ENCODE measurements at places on chromosomes 16 and 17.
A peak's percentile ranks its signal among the peaks of the same experiment; 100 is the strongest.

DNA sequence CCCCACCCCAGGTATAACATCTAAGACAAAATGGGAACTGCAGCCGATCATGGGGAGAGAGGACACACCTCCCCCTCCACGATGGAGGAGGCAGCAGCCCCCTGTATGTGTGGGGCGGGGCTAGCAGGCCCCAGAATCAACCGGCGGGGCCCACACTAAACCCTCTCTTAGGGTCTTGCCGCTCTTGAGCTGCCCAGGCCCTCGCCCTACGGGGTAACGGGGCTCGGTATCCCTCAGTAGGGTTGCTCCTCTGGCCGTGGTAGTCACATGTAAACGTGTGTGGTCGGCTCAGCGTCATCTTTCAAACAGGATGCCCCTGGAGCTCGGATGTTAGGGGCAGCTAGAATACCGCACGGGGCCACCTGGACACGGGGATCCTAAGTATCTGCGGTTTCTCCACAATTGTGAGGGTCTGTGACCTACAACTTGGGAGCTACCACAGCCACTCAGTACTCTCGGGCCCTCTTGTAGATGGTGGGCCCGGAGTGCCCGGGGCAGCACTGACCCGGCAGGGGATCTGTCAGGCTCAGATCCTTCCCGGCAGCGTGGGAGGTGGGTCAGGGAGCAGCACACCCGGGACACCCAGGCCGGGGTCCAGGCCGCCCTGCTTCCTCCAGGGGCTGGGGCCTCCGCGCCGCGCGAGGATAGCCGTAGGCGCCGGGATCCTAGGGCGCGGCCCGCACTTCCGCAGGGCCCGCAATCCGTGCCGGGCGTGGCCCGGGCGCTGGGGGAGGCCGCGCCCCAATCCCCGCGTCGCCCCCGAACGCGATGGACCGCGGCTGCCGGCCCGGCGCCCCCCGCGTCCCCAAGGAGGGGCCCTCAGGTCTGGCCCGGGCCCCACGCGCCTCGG lies 781 bp downstream of the ARHGDIA start:
- no peak for DNase-seq

GRCh38 chr17:80860101-80860671 lies 131.5 kb upstream of the CHMP6 start:
- DNase-seq, result no peak

DNA sequence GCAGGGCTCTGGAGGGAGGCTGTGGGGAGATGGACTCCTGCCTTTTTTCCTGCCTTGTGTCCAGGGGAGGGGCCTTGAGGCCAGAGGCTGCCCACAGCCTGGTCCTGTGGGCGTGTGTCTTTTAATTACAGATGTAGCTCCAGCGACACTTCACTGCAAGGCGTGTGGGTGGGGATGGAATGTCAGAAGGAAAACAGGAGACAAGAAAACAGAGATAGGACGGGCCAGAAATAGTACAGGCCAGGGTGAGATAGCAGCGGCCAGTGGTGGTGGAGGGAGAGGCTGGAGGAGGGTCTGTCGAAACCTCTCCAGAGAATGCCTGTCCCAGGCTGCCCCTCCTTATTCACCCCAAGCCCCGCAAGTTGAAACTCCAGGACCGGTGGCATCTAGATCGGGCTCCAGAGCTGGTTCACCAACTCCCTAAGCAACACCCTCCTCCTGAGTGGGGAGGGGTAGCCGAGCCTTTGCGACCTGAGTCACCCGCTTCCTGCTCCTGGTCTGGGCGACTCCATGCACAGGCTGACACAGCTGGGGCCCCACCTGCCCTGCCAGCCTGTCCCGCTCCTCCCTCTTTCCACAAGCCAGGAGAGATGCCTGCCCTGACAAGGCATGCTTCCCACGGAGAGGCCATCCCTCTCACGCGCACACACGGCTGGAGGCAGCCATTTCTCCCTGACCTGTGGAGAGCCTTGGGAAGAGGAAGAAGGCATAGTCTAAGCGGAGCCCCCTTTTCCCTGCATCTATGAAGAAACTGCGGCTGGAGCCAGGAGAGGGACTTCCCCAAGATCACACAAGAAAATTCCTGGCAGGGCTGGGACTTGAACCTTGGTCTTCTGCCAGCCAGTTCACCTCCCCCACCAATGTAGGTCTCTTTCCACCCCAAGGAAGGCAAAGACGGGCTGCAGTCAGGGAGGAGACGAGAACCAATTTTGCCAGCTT lies 6.6 kb upstream of the JUP start:
- DNase-seq, result no peak

DNA sequence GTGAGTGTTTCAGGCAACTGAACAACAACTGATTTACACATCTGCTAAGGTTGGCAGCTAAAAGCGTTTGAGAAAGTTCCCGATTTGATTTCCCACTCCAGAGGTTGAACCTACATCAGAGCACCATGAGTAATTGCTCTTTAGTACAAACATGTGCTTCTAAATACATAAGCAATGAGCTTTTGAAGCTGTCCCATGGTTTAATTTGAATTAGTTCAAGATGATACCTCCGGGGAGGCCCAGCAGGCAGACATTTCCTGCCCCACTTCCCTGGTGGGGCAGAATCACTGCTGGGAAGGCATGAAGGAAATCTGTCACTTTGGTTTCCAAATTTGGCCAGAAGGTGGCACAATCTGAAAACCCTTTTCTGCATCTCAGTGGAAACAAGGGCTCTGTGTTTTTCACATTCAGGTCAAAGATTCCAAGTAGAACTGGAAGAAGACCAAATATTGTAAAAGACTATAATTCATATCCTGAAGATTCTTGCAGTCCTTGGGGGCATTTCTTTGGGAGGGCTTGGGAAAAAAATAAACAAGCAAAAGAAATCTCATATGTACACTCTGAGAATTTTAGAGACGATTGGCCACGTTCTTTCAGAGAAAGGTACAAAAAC lies 176.2 kb upstream of the FAM20A start:
- DNase-seq, result peak; percentile 87

DNA sequence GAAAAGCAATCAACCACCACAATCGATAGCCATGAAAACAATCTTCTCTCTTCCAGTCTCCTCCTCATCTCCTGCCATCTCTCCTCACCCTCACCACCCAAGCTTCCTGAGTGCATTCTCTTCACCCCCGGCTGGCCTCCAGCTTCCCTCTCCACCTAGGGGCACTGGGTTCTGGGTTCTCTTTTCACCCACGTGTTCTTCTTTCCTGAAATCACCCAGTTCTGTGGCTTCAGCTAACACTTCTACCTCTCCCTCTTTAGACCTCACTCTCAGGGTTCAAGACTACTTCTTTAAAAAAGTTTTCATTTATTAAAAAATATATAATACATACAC lies 8.2 kb downstream of the ITGAM start:
- no peak for DNase-seq

GRCh38 chr17:31820691-31821435 lies 38.2 kb downstream of the COPRS start:
- no peak for DNase-seq

DNA sequence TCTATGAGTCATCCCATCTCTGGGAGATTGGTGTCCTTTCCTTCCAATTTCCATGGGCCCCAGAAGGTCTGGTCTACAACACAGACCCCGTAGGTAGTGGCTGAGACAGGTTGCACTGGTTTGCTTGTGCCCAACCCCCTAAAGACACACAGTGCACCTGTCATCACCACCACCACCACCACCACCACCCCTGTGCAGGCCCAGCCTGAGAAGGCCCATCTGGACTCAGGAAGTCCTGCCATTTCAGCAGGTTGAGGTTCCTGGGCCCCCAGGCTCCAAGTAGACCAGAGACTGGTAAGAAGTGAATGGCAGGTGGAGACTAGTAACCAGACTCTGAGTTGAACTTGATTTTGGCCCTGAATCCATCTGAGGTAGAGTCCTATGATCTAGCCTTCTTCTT lies 25.9 kb upstream of the PHB1 start:
- DNase-seq, result no peak

- no peak for DNase-seq
Measured at GRCh38 chr16:15427648-15428239, 6.6 kb upstream of the BMERB1 start.

GRCh38 chr17:47802341-47803022 lies 19.1 kb downstream of the OSBPL7 start:
- peak; percentile 40 for DNase-seq

DNA sequence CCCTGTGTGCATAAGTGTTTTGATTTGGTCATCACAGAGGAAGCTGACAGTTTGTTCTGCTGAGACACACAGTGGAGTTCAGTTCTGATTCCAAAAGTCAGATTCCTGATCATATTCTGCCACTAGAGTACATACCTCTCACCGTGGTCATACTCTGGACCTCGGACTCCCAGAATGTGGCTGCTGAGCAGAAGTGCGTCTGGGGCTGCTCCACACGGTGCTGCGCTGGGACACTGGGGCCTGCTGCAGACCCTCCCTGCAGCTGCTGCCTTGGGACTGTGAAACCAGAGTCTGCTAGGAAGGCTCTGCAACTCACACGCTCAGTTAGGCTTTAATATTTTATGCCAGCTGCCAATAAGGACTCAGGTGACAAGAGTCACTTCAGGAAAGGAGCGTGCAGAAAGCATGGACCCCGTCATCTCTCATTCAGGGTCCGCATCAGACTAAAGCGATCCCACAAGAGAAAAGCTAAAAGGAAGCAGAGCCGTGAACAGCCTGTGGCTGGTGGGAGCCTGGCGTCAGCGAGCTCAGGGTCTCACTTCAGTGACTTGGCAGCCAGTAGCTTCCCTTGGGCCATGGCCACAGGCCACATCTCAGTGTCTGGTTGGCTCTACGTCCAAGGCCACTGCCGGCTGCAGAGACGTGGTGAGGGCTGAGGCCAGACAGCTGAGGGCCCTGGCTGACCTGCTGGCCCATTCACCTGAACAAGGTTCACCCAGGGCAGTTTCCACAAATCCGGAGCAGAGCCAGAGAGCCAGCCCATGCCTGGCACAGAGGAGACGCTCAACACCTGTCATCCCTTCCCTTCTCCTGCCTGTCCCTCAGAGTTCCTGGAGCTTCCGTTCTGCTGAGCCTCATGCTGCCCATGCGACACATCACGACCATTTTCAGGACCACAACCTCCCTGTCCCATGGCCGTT lies 24.7 kb upstream of the KIFC3 start:
- no peak for DNase-seq

DNA sequence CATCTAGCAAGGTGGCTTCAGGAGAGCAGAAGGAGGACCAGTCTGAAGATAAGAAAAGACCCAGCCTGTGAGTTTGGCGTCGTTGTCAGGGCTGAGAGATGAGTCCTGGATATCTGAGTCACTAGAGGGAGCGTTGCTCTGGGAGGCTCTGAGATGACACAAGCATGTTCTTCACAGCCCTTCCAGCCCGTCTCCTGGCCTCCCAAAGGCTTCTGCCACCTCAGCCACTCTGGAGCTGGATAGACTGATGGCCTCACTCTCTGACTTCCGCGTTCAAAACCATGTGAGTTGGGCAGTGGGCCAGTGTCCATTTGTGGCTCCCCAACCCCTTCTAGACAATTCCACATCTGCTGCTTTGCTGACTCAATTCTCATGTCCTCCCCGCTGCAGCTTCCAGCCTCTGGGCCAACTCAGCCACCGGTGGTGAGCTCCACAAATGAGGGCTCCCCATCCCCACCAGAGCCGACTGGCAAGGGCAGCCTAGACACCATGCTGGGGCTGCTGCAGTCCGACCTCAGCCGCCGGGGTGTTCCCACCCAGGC lies 2.3 kb downstream of the TGFB1I1 start:
- DNase-seq, result no peak

DNA sequence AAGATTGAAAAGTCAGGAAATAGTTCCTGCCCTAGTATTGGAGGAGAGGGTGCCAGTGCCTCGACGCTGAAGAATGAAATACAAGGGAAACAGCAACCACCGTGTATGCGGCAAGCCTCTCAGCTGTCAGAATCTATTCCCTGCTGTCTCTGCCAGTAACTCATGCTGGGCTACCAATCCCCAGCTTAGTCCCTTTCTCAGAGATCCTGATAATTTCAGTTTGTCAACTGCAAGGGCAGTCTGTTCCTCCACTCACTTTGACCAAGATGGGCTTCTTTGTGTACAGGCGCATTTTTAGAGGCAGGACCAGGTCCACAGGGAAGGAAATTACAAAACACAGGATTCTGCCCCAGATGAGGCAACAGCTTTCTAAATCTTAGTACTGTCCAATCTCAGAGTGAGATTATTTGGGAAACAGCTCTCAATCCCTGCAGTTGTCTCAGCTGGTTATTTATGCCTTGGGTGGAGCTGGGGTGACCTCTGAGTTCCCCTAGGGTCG lies 1.3 kb downstream of the NQO1 start:
- no peak for DNase-seq
